ENCODE measurements at places on chromosomes 3 and 15. TPM values are rescaled to one million over a fixed set of nuclear protein-coding genes. Genes with fewer than 3 reads are reported as not detected.

Gene GPR27
- 4.0 TPM for total RNA-seq

Gene ATP10A
- total RNA-seq: 6.8 TPM

Gene SLC22A14
- total RNA-seq: not detected

Gene MCF2L2
- 0.15 TPM for total RNA-seq

Gene ANKUB1
- not detected for total RNA-seq

Gene LMAN1L
- total RNA-seq: not detected

Gene SGO1
- 18.5 TPM for total RNA-seq

Gene RTP1
- total RNA-seq: not detected

Gene GP5
- total RNA-seq: not detected

Gene CFAP44
- total RNA-seq: 2.6 TPM

Gene TMEM212
- total RNA-seq: not detected

Gene FEZF2
- total RNA-seq: not detected

Gene U2SURP
- 94.9 TPM for total RNA-seq

Gene DNASE1L3
- total RNA-seq: 0.11 TPM

Gene CHDH
- total RNA-seq: 2.6 TPM

Gene ADAMTS17
- total RNA-seq: 0.20 TPM

Gene CAMK1
- 13.0 TPM for total RNA-seq

Gene CLSTN2
- total RNA-seq: 0.06 TPM

Gene EHD4
- 12.0 TPM for total RNA-seq

Measured in A549 treated with DMSO at 1 μM for 4 hours (cell line).